ENCODE measurements at places on chromosomes 7 and 10. TPM values are rescaled to one million over a fixed set of nuclear protein-coding genes. Genes with fewer than 3 reads are reported as not detected.

Gene COL17A1
- total RNA-seq, result 2.6 TPM

Gene NEUROG3
- total RNA-seq, result not detected

Gene SFTPA1
- not detected for total RNA-seq

Gene C10orf90
- not detected for total RNA-seq

- no peaks in the 10 kb centered on the region for H3K36me3 ChIP-seq
- no peak within 1 kb of the TSS for H3K27ac ChIP-seq
- no peaks in the 10 kb centered on the region for H3K4me1 ChIP-seq
- no peak within 1 kb of the TSS for H3K4me3 ChIP-seq
- H3K27me3 ChIP-seq, result no peaks in the 10 kb centered on the region
- no peak for DNase-seq
Observed at GRCh38 chr10:5184987-5185775, at the start of gene AKR1C8. Gene AKR1C8 (minus strand): TSS chr10:5185150. CDS start chr10:5185104, 46 bp downstream.

GRCh38 chr7:128811631-128812430 lies 18.4 kb upstream of the FLNC start:
- H3K27ac ChIP-seq, result no peak overlapping the region
- no peak for DNase-seq
- H3K4me1 ChIP-seq, result no peaks in the 10 kb centered on the region
- H3K4me3 ChIP-seq, result no peak overlapping the region
- peaks cover 2% of the 10 kb centered on the region for H3K27me3 ChIP-seq

DNA sequence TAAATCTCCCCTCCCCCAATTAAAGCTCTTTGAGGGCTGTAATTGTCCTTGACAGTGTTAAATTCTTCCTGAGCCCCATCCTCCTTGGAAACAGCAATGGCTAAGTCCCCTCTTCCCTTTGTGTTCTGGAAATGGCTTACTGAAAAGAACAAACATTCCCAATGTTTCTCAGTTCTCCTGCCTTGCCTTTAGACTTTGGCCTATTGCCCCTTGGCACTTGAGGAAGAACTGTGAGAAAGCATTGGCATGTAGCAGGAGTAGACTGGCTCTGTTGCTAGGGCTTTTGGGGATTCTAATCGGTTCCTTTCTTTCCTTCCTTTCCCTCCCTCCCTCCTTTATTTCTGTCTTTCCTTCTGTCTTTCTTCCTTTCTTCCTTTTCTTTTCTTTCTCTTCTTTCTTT lies 463.3 kb upstream of the PODXL start:
- no peak overlapping the region for H3K27ac ChIP-seq
- peaks cover 3% of the 10 kb centered on the region for H3K27me3 ChIP-seq
- no peaks in the 10 kb centered on the region for H3K4me1 ChIP-seq
- no peak overlapping the region for H3K4me3 ChIP-seq
- DNase-seq, result no peak
- H3K36me3 ChIP-seq, result no peaks in the 10 kb centered on the region

- no peaks in the 10 kb centered on the region for H3K4me1 ChIP-seq
- H3K27ac ChIP-seq, result no peak overlapping the region
- no peaks in the 10 kb centered on the region for H3K36me3 ChIP-seq
- peaks cover 20% of the 10 kb centered on the region for H3K27me3 ChIP-seq
Observed at GRCh38 chr7:28328146-28328545, 84.2 kb upstream of the CREB5 start.

- H3K4me3 ChIP-seq, result no peak overlapping the region
- no peaks in the 10 kb centered on the region for H3K36me3 ChIP-seq
- peaks cover 4% of the 10 kb centered on the region for H3K27me3 ChIP-seq
Observed at GRCh38 chr7:901388-902154, 25.2 kb downstream of the GET4 start.

DNA sequence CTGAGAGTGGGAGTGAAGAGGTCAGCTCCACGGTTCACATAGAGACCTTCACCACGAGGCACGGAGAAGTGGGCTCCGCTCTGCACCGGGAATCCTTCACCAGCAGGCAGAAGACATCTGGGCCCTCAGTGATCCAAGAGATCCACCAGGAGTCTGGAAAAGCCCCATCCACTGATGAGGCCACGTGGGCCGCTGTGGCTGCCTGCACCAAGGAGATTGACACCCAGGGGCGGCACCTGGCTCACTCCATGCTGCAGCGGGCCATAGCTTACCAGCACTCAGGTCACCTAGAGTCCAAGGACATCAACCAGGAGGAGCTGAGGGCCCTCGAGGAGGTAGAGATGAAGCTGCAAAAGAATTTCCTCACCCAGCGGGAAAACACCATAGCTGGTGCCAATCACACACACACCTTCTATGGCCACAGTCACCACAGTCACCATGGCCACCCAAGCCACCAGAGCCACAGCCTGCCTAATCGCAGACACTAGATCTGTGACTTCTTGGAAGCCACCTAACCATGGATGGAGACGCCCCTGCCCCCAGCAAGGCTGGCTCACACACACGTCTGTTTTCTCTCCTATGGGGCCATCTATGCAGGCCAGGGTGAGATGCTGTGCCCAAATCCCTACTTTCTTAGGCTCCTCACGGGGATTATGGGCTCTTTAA lies 694 bp downstream of the C10orf62 start:
- no peaks in the 10 kb centered on the region for H3K36me3 ChIP-seq
- DNase-seq, result no peak
- no peaks in the 10 kb centered on the region for H3K4me1 ChIP-seq
- no peak overlapping the region for H3K27ac ChIP-seq
- H3K27me3 ChIP-seq, result no peaks in the 10 kb centered on the region

- DNase-seq, result no peak
- no peaks in the 10 kb centered on the region for H3K36me3 ChIP-seq
- H3K27me3 ChIP-seq, result peaks cover 3% of the 10 kb centered on the region
- H3K27ac ChIP-seq, result no peak overlapping the region
Observed at GRCh38 chr10:43899224-43899959, 250.7 kb upstream of the ZNF32 start.

GRCh38 chr10:1544929-1545328 lies 192.4 kb downstream of the ADARB2 start:
- H3K36me3 ChIP-seq, result no peaks in the 10 kb centered on the region
- H3K4me3 ChIP-seq, result no peak overlapping the region
- no peak for DNase-seq
- H3K27ac ChIP-seq, result no peak overlapping the region

GRCh38 chr10:12195281-12195602 lies 449 bp downstream of the NUDT5 start:
- H3K36me3 ChIP-seq, result peaks cover 10% of the 10 kb centered on the region
- H3K4me1 ChIP-seq, result peaks cover 8% of the 10 kb centered on the region
- no peak for DNase-seq
- no peaks in the 10 kb centered on the region for H3K27me3 ChIP-seq

GRCh38 chr7:80752954-80753690 lies 114.7 kb downstream of the CD36 start:
- H3K4me1 ChIP-seq, result peaks cover 15% of the 10 kb centered on the region
- DNase-seq, result no peak
- peaks cover 9% of the 10 kb centered on the region for H3K36me3 ChIP-seq

GRCh38 chr7:28921822-28922221 lies 36.3 kb downstream of the TRIL start:
- peaks cover 19% of the 10 kb centered on the region for H3K27me3 ChIP-seq
- H3K4me3 ChIP-seq, result no peak overlapping the region
- peak; percentile 50 for DNase-seq

- no peaks in the 10 kb centered on the region for H3K27me3 ChIP-seq
Observed at GRCh38 chr10:29132551-29133111, 156.2 kb upstream of the LYZL1 start.

DNA sequence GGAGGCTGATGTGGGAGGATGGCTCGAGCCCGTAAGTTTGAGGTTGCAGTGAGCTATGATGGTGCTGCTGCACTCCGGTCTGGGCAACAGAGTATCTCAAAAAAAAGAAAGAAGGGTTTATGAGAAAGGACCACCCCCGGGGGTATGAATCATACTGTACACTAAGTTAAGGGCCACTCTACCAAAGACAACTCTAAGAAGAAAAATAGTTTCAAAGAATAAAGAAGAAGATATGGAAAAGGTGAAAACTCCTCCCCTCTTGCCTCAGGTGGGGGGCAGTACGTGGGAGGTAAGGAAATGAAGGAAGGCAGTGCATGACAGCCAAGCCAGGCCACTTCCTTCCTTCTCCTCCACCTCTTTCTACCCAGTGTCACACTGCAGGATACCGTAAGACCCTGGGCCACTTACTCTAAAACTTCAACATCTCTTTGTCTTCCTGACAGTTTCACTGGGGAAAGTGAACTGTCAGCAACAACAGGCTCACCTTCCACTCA lies 61.3 kb downstream of the PIP4K2A start:
- H3K4me1 ChIP-seq, result peaks cover 7% of the 10 kb centered on the region
- H3K4me3 ChIP-seq, result no peak overlapping the region
- H3K27ac ChIP-seq, result no peak overlapping the region
- no peaks in the 10 kb centered on the region for H3K36me3 ChIP-seq

DNA sequence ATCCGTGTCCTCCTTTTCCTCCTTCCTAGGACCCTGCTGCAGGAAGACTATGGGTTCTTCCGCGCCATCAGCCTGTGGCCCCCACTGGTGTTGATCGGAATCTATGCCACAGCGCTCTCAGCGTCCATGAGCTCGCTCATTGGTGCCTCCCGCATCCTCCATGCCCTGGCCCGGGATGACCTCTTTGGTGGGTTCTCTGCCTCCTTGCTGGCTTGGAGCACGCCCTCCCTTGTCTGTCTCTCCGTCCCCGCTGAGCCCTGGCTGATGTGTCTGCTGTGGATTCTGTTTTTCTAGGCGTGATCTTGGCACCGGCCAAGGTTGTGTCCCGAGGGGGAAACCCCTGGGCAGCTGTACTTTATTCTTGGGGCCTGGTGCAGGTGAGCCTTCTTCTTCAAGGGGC lies 7.3 kb upstream of the TRIP6 start:
- DNase-seq, result no peak
- H3K27ac ChIP-seq, result no peak overlapping the region
- H3K4me3 ChIP-seq, result no peak overlapping the region
- H3K36me3 ChIP-seq, result peaks cover 5% of the 10 kb centered on the region
- peaks cover 5% of the 10 kb centered on the region for H3K4me1 ChIP-seq

DNA sequence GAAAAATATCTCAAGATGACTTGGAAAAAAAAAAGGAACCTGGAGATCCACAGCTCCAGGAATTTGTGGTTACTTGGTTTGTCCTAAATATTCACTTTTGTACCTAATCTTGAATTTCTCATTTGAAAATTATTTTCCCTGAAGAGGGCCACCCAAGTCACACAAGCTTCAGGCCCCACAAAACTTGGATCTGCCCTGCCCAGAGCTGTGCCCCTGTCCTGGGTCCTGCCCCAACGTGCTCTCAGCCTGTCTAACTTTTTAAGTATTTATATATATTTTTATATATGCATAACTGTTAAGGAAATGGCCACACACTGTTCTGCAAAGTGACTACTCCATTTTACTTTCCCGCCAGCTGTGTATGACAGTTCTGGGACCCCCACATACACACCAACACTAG lies 123.5 kb downstream of the ARHGAP22 start:
- H3K4me3 ChIP-seq, result no peak overlapping the region
- DNase-seq, result no peak
- H3K27me3 ChIP-seq, result no peaks in the 10 kb centered on the region
- no peaks in the 10 kb centered on the region for H3K4me1 ChIP-seq

DNA sequence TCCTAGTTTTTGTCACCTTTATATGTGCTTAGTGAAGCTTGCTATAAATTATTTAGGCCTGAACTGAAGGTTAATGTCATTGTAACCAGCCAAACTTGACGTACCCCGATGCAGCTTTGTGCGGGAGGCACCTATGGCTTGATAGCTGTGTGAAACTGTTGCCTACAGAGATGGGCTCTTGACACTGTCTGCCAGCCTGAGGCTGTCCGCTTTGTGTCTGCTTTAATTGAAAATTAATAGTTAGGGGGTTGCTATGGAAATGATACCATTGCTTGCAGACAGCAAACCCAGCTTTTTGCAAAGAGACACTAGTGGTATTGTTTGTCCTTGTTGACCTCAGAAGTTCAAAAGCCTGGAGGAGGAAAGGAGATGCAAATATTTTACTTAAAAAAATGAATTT lies 2.1 kb upstream of the FOXP2 start:
- H3K27me3 ChIP-seq, result no peaks in the 10 kb centered on the region
- H3K36me3 ChIP-seq, result no peaks in the 10 kb centered on the region
- H3K27ac ChIP-seq, result no peak overlapping the region
- H3K4me3 ChIP-seq, result no peak overlapping the region
- no peak for DNase-seq

DNA sequence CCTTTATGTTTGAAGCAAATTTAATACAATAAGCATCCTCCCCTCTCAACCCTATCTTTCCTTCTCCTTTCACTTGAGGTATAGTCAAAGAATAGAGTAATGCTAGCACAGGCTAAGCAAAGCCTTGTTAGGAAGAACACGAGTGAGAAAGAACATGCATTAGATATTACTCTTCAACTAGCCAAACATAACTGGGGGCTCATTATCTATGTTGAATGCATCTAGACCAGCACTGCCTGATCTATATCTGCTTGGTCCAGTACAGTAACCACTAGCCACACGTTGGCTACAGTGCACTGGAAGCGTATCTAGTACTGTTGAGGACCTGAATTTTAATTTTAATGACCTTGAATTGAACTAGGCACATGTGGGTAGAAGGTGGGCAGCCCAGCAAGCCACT lies 21.0 kb downstream of the SFMBT2 start:
- no peak overlapping the region for H3K4me3 ChIP-seq
- no peaks in the 10 kb centered on the region for H3K27me3 ChIP-seq
- no peaks in the 10 kb centered on the region for H3K36me3 ChIP-seq
- DNase-seq, result no peak

DNA sequence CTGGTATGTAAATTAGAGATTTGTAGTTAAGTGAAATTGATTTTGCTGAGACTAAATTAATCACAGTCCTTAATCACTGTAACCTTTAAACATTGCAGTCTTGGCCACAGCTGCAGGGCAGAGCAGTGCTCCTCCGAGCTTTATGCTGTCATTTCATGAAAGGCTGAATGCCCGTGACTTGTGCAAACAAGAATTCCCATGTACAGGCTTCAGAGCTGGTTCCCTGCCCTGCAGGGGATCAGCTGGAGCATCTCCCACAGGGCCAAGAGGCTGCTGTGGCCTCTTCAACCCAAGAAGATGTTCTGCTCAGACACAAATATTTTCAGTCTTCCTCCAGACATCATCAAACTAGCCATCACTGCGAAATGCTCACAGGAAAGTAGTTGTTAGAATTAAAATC lies 419.1 kb downstream of the AUTS2 start:
- DNase-seq, result no peak
- no peak overlapping the region for H3K4me3 ChIP-seq
- H3K36me3 ChIP-seq, result no peaks in the 10 kb centered on the region

GRCh38 chr7:52794621-52795020 lies 240.8 kb upstream of the POM121L12 start:
- H3K27ac ChIP-seq, result no peak overlapping the region
- H3K27me3 ChIP-seq, result no peaks in the 10 kb centered on the region
- no peak for DNase-seq
- no peak overlapping the region for H3K4me3 ChIP-seq
- H3K4me1 ChIP-seq, result no peaks in the 10 kb centered on the region

DNA sequence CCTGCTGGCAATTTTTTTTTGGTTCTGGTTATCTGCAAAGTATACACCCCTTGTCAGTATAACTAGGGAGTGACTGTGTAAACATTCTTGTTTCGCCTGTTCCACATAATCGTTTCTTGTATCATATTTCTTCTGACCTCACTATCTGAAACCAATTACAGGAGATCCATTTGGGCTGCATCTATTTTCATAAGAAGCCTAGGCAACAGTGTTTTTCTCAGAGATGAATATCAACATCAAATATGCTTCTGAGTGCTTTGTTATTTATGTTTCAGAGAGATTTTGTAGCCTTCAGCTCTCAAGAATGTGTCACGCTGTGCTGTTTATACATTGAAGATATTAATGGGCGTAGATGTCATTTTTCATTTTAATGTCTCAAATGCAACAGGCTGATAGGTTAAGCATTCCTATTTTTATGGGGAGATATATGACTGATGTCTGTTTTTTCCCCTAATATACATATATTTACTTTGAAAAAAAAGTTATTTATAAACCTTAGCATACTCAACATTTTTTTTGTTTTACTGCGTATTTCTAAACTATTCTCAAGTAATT lies 115.5 kb downstream of the FOXP2 start:
- H3K4me3 ChIP-seq, result no peak overlapping the region
- DNase-seq, result peak; percentile 8
- no peak overlapping the region for H3K27ac ChIP-seq
- H3K4me1 ChIP-seq, result no peaks in the 10 kb centered on the region
- no peaks in the 10 kb centered on the region for H3K36me3 ChIP-seq

Measured in astrocyte (in vitro differentiated cells and primary cell).